ENCODE measurements at places on chromosomes 7 and 10.

DNA sequence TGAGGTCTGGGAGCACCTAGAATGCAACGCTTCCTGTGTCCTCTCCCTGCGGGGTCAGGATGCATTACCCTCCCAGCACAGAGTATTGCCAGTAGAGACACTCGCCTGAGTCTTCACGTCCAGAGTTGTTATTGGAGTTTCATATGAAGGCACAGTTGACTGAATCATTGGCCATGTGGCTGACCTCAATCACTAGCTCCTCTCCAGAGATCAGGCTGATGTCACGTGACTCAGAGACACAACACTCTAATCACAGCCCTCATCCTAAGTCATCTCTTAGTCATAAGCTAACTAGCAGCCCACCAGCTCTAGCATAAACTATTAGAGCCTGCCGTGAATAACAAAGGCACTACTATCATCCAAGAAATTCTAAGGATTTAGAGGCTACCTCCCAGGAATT, 107.8 kb downstream of the HECW1 start:
- DNase-seq = no peak

- no peak for DNase-seq
Measured at GRCh38 chr7:151700586-151701165, 176.2 kb downstream of the PRKAG2 start.

GRCh38 chr7:88835147-88835728, 39.7 kb upstream of the TEX47 start:
- DNase-seq = no peak

DNA sequence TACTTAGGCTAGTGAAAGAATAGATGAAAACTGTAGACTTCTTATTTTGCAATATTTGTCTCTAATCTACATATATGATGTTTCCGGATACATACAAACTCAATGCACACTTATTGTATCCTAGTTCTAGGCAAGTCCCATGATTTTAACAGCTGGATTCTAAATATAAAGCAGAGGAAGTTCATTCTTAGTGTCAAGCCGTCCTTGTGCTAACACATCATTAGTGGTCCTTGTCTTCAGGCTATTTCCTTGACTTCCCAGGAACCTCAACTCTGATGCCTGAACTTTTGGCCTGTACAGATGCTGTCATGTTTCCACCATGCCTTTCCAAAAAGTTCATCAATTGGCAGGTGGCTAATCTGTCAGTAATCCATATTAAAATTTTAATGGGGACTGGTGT, 301.9 kb upstream of the DGKB start:
- DNase-seq = no peak

GRCh38 chr10:104904753-104905323, 263.7 kb downstream of the SORCS3 start:
- DNase-seq = no peak

- DNase-seq = no peak
Measured at GRCh38 chr7:73995821-73996511, 32.0 kb upstream of the ELN start.

DNA sequence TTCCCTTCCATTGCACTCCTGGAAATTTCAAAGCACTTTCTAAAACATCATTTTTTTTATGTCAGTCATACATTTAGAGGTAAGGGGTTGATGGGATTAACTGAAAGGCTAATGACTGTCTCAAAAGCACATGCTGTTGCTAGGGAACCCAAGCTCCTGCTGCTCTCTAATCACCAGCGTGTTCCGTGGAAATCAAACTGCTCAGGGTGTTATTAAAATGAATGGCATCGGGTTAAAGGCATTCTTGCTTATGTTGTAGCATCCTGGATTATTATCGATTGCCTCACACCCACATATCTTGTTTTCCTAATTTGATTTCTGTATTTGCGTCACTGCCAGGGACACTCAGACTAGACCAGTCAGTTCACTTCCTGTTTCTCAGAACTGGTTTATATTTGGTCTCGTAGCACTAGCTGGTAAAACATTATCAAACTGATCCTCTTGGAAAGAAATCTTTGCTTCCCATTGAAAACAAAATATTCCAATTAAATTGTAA, 216.5 kb upstream of the MKLN1 start:
- DNase-seq = no peak

- DNase-seq = no peak
Measured at GRCh38 chr7:29255906-29256692, 61.5 kb downstream of the CHN2 start.

GRCh38 chr7:71604818-71605414, 473.0 kb downstream of the GALNT17 start:
- DNase-seq = no peak

- DNase-seq = no peak
Measured at GRCh38 chr7:7499892-7500291, 35.8 kb downstream of the COL28A1 start.

GRCh38 chr10:4763513-4763912, 62.5 kb upstream of the AKR1E2 start:
- DNase-seq = no peak

DNA sequence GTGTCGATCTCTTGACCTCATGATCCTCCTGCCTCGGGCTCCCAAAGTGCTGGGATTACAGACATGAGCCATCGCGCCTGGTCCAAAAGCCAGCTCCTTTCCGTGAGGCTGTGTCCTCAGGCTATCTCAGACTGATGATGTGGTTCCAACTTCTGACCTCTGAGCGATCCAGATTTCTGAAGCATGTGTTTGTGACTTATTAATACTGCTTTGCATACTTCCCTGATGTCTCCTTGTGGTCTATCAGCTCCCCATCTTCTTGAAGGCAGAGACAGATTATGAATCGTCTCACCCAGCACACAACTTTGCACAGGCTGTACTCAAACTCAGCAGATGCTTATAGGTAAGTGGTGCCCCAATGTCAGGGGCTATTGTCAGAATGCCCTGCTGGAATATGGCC, 2.0 kb upstream of the PLPP4 start:
- no peak for DNase-seq

DNA sequence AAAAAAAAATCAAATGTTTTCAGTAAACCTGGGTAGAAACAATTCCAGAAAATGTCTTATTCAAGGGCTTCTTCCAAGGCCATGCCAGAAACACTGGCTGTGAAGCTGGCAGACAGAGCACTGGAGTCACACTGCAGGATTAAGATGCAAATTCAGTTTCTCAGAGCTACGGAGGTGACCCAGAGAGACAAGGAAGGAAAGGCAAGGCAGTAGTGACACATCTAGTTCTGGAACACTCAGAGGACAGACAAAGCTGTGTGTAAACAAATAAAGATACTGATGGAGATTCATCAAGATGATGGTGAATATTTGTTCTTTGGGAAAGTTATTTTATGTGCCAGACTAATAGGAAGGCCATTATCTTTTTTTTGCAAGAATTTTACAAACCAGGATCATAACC, 608.3 kb upstream of the C7orf33 start:
- no peak for DNase-seq

GRCh38 chr7:91898240-91898992, 17.9 kb upstream of the MTERF1 start:
- no peak for DNase-seq

DNA sequence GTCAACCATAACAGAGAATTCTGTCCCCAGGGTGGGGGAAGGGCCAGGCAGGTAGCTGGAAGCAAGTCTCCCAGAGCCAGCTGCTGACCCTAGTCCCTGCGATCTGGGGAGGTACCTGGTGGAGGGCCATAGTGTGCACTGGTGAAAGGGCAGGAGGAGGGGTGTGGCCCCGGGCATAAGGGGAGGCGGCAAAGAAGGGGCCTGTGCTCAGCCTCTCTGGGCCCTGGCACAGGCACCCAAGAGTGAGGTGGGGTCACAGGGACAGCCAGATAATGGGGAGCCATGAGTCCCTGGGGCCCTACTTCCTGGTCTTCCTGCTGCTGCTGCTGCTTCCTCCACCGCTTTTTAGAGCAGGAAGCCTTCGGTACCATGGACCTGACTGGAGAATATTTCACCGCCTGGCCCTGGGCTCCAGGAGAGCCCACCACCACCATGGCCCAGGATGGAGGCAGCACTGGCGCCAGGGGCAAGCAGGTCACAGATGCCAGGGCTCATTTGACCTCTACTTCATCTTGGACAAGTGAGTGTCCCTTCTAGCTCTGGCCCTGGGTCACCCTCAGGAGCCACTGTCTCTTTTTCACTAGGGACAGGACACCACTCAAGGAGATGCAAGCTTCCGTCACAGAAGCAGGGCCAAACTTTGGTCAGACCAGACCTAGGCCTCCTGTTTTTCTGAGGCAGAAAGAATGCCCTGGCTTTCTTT, at the start of gene ANTXRL:
ANTXRL (plus strand) TSS at position 7 of the 703 bp plus-strand sequence; CDS start at position 273, 266 bp downstream.
- DNase-seq = no peak

- no peak for DNase-seq
Measured at GRCh38 chr7:50221028-50221427, 83.5 kb upstream of the IKZF1 start.

DNA sequence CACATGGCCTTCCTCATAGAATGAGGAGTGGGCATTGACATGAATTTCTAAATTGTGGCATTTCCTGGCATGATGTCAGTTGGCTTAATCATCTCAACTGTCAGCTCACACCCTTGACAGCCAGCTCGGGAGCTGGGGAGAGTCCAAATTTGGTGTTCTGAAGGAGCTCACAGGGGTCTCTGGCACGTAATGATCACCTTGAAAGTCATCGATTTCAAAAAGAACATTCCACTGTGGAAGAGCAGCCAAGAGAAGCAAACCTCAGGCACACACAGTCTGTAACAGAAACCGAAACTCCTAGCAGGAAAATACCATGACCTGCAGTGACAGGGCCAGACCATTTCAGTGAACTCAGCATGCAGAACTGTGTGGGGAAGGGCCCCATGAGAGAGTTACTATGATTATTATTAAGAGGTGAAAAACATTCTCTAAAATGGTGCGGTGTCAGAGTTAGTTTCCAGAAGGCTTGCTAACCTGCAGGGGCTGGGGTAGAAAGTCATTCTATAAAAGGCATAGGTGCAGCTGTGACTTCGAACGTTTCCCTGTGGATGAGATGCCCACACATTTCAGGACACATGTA, 26.4 kb upstream of the KLF6 start:
- no peak for DNase-seq

DNA sequence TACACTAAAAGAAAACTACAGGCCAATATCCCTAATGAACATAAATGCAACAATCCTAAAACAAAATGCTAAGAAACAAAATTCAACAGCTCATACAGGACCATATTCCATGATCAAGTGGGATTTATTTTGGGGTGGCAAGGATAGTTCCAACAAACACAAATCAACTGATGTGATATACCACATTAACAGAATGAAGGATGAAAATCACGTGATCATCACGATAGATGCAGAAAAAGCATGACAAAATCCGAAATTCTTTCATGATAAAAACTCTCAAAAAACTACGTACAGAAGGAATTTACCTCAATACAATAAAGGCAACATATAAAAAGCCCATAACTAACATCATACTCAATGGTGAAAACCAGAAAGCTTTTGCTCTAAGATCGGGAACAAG, 124.0 kb downstream of the RELN start:
- no peak for DNase-seq

DNA sequence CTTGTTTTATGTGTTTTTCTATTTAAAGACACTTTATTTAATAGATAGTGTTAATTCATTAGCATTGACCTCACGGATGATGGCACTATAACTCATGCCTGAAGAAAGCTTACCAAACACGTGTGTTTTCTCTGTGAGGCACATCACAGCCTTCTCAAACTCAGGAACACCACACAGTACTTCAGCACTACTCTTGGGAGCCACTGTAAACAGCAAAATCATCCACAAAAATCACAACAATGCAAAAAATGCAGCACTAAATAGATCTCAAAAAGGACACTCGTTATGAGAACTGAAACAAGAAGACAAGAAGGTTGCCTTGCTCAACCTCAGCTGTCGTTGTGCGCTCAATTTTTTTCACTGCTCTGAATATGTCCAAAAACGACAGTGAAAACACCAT, 12.0 kb upstream of the PARP12 start:
- DNase-seq = no peak

DNA sequence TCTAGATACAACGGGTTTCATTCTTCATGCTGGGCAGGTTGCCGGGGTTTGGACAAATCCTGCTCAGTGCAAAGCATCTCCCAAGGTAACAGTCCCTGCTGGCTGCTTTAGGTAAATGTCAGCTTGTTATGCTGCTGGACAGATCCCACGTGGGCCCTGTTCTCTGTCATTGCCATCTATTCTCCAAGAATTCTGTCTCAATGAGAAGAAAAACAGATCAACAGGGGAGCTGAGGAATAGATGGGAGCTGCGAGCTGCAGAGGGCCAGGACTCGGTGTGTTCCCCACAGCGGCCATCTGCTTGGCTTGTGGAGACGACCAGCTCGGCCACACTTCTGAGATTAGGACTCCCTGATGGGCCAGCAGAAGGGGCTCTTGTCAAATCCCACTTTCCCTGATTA, 235.2 kb downstream of the DPP6 start:
- DNase-seq = no peak

- DNase-seq = no peak
Measured at GRCh38 chr7:117828825-117829224, 44.4 kb downstream of the CTTNBP2 start.

DNA sequence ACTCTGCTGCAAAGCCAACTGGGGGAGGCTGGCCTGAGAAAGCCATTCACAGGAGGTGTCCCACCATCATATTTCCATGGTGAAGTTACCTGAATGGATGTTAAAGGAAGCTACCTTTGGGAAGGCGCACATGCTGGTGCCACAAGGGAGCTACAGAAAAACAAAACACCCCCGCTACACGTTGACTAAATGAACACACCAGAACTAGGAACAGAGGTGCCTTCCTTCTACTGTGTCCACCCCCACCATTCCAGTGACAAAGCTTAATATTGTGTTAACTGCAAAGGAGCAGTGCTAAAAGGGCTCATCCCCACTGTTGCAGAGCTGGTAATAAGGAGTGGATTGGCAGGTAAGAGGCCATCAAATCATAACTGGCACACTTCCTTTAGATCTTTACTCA, 420.0 kb upstream of the PODXL start:
- DNase-seq = no peak

GRCh38 chr10:127899766-127900387, 7.0 kb upstream of the PTPRE start:
- no peak for DNase-seq

GRCh38 chr7:3069771-3070449, 26.2 kb upstream of the CARD11 start:
- DNase-seq = no peak

DNA sequence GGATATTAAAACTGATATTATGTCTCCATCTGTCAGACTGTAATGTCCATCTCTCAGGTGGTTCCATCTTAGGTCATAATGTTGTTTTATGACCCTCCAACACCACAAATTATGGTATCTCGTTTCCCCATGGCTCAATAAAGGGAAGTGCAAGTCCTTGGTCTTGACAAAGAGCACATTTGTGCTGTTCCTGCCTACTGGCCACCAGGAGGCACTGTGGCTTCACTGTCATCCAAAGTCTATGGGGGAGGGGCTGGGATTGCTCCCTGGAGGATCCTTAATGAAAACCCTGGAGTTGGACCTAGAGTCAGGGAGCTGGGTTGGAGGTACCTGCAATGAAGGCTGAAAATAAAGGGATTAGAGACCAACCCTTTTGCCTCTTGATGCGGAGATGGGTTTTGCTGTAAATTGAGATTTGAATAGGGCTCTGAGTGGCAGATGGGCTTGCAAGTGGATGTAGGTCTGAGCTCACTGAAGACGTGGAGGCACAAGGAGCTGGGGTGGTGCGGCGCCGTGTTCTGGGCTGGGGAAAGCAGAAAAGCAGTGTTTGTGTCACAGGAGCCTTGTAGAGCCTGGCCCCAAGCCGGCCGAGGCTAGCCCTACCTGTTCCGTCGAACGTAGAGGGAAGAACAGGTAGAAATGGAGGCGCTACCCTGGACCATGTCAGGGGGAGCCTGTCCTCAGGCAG, 180.5 kb upstream of the PRSS58 start:
- peak; percentile 61 for DNase-seq

GRCh38 chr7:57425239-57425944, 24.6 kb upstream of the ZNF716 start:
- no peak for DNase-seq
